CD4-positive, alpha-beta T cell treated with Interleukin-15 for 4 hours (primary cell): ENCODE measurements at places on chromosomes 1 and 21.
A peak's percentile ranks its signal among the peaks of the same experiment; 100 is the strongest.

- no peak for DNase-seq
These were observed 585.4 kb upstream of the PBX1 start for GRCh38 chr1:163973586-163973985.

GRCh38 chr1:967466-968343 is 1.4 kb downstream of the PLEKHN1 start:
- DNase-seq = no peak

- DNase-seq = peak; percentile 34
These were observed 953 bp upstream of the BRWD1 start for GRCh38 chr21:39314143-39315027.

- no peak for DNase-seq
These were observed 15.5 kb upstream of the RSPO1 start for GRCh38 chr1:37650173-37650572.

DNA sequence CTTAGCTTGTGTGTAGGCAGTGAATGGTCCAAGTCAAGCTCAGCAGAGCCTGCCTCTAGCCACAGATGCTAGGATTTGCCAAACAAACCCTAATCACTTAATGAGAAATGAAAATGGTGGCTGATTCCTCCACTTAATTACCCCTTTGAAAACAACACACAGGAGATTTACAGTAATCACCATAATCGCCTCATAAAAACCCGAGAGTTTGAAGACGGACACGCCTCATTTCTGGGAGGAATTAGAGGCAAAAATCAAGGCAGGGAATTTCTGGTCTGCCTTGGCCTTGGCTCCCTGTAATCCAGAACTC is 16.3 kb upstream of the FOXE3 start:
- no peak for DNase-seq

- no peak for DNase-seq
These were observed 478.2 kb upstream of the VAMP3 start for GRCh38 chr1:7292714-7293419.

DNA sequence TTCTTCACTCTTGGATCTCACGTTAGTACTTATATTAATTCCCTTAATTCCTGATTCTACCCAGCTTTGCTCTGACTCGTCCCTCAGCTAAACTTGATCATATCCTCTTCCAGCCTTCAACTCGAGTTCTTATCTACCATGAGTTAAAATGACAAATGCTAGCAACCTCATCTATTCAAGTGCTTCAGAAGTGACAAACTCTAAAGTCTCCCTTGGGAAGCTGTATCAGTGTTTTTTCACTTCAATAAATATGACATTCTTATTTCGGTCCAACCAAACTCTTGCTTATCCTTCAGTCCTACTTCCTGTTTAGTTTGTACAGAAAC is 75.3 kb downstream of the FOXJ3 start:
- no peak for DNase-seq

DNA sequence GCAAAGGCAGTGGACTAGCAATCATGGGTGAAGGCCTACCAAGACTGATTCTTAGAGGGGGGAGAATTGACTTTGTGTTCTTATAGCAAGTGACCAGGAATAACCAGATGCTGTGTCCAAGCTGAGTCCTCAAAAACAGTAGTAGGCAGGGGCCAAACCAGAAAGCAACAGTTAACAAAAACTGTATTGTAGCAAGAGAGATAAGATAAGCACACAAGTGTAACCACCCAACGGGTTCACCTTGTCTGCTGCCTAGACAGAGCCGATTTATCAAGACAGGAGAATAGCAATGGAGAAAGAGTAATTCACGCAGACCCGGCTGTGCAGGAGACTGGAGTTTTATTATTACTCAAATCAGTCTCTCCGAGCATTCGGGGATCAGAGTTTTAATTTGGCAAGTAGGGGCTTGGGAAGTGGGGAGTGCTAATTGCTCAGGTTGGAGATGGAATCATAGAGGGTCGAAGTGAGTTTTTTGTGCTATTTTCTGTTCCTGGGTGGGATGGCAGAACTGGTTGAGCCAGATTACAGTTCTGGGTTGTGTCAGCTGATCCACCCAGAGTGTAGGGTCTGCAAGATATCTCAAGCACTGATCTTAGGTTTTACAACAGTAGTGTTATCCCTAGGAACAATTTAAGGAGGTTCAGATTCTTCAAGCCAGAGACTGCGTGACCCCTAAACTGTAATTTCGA is 8.3 kb upstream of the CSRP1 start:
- no peak for DNase-seq

DNA sequence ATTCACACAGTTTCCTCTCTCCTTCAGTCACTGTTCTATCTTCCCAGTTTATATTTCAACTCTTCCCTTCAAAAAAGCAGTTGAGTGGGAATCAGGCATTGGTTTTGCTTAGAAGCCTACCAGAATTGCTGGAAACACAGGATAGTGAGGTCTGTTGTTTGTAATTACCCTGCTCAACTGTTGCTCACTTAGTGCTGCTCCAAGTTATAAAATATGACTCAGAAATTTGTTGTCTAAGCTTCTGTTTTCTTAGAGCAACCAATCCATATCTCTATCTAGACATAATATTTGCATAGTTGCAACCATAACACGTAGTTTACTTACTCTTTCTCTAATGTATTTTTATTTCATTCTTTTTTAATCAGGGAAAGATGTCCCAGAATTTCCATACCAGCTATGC is 87.9 kb downstream of the MACF1 start:
- DNase-seq = no peak

GRCh38 chr1:74502432-74502831 is 10.0 kb downstream of the LRRC53 start:
- DNase-seq = no peak

- no peak for DNase-seq
These were observed 29.0 kb downstream of the VWA5B1 start for GRCh38 chr1:20319456-20320220.

- DNase-seq = no peak
These were observed 27.2 kb upstream of the FAM3B start for GRCh38 chr21:41289431-41289830.

- no peak for DNase-seq
These were observed 75.3 kb downstream of the HLX start for GRCh38 chr1:220954321-220955075.

DNA sequence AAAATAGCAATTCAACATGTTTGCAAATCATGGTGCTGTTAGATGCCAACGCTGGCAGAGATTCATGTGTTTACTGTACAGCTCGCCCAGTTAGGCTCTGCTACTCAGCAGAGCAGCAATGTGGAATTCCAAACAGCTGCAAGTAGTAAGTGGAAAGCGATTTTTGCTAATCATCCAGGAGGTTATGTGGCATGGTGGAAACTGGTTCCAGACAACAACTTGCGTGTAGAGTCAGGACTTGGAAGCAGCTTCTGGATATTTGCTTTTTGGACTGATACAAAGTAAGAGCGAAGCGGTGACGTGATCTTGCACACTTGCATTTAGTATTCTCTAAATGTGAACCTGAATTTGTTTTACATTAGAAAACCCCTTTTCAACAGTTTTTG is 27.1 kb upstream of the HHAT start:
- DNase-seq = no peak

DNA sequence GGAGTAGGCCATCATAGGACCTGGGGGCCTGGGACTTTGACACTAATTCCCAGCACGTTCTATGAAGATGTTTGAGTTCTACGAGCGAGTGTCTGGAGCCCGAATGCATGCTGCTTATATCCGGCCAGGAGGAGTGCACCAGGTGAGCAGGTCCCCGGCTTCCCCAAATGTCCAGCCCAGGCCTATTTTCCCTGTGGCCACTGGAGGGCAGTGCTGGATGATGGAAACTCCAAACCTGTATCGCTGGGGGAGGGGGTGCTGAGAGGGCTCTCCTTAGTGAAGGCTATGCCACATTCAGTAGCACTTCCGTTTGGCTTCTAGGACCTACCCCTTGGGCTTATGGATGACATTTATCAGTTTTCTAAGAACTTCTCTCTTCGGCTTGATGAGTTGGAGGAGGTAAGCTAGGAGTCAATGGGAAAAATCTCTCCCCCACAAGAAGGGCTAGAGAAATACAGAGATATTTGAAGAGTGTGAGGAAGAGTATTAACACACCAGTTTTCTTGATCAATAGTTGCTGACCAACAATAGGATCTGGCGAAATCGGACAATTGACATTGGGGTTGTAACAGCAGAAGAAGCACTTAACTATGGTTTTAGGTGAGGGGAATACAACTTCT is 5.2 kb upstream of the FCER1G start:
- peak; percentile 72 for DNase-seq

DNA sequence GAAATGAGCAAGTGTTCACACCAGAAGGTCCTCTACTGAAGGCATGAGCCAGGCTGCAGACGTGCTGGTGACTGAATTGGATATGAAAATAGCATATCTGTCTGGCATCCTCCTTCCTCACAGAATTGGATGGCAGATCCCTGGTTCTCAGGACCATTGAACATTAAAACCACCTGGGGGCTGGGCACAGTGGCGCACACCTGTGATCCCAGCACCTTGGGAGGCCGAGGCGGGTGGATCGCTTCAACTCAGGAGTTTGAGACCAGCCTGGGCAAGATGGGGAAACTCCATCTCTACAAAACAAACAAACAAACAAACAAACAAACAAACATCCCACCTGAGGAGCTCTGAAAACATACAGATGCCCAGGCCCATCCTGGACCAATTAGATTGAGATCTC is 23.4 kb downstream of the TEX35 start:
- DNase-seq = no peak

- no peak for DNase-seq
These were observed 15.0 kb downstream of the PCAT6 start for GRCh38 chr1:202825748-202826147.

DNA sequence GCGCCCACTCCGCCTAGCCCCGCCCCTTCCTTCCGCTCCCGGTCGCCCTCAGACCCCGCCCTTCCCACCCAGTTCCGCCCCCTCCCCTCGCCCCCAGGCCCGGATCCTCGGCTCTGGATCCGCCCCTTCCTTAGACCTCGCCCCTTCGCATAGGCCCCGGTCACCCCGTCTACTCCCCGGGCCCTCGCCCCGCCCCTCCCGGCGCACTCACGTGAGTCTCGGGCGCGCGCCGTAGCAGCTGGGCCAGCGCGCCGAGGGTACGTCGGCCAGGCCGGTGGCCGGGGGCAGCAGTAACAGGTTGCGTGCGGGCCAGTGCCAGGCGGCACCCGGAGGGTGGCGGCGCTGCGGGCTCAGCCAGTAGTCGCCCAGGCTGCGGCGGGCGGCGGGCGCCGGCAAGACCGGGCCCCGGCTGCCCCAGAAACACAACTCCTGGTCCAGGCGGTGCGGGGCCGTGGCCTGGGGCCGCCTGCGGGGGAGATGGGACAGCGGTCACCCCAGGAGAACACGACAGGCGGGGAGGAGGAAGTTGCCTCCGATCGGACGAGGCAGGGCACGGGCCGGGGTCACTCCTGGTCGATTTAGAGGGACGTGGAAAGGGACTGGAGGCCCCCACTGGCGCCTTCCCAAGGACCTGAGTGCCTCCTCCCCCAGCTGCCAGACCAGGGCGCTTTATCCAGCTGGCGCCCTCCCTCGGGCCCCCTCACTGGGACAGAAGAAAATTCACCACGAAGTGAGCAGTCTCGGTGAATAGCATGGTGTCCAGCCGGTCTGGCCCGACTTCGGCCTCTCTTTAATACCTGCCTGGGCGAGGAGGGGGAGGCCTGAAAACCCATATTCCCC is 10.7 kb downstream of the FAM229A start:
- DNase-seq = peak; percentile 92

DNA sequence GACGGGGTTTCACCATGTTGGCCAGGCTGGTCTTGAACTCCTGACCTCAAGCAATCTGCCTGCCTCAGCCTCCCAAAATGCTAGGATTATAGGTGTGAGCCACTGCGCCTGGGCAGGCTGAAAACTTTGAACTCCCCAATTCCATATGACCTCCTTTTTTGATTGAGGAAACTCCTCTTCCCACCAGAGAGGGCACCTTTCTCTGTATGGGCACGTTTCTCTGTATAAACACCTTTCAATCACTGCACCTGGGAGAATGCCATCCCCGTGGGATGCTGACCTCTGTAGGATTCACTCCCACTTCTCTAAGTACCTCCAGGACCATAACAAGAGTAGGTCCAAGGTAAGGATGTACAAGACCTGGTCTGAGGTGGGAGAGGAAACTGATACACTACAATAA is 9.7 kb upstream of the TEDDM1 start:
- no peak for DNase-seq

- no peak for DNase-seq
These were observed 93.8 kb downstream of the C21orf91 start for GRCh38 chr21:17725339-17725738.

GRCh38 chr1:207313131-207313530 is 8.3 kb upstream of the CD55 start:
- no peak for DNase-seq

- no peak for DNase-seq
These were observed 12.0 kb downstream of the SLAMF8 start for GRCh38 chr1:159838715-159839114.

GRCh38 chr1:234962340-234962989 is 166.2 kb downstream of the TOMM20 start:
- DNase-seq = no peak

DNA sequence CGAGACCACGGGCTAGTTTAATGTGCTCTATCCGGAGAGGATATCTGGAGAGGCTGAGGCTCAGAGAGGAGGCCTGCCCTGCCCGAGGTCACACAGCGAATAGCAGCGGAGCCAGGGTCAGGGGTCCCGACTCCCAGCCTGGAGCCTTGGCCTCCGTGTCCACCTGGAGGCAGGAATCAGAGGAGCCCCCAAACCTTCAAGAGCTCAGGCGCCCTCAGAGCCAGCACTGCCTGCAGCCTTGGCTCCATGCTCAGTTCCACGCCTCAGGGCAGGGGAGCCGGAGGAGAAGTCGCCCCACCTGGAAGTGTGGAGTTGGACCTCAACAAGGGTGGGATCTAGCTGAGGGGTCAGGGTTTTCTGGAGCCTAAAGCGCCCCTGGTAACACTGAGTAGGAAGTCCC is 2.0 kb upstream of the ASCL5 start:
- no peak for DNase-seq

- no peak for DNase-seq
These were observed 39.4 kb upstream of the ZFYVE9 start for GRCh38 chr1:52102336-52103013.

- no peak for DNase-seq
These were observed 189.1 kb upstream of the RNPC3 start for GRCh38 chr1:103336408-103336807.

GRCh38 chr21:15061279-15061678 is 3.5 kb downstream of the NRIP1 start:
- DNase-seq = no peak

GRCh38 chr1:203295796-203296195 is 9.5 kb upstream of the BTG2 start:
- DNase-seq = no peak

DNA sequence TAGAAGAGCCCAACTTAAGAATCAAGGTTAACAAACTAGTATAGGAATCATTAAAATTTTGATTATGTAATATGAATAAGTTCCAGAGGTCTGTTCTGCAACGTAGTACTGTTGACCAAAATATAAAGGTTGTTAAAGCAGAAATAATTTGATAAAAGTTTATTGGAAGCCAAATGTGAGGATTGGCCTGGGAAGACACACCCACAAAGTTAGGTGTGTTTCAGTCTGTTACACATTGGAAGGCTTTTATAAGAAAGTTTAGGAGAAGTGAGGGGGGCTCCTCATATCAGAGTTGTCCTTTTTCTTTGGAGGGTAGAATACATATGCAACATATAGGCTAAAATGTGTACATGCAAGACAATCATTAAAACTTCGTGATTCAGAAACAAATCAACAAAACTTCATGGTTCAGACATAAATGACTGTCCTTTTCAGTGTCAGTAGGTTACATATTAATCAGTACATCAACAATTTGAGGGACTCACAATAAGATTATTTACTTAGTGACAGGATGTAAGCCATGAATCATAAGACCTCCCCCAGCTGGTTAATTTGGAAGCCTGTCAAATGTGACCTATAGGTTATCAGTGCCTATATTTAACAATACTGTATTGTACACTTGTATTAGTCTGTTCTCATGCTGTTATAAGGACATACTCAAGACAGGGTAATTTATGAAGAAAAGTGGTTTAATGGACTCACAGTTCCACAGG is 245.0 kb upstream of the B3GALT2 start:
- no peak for DNase-seq
